ENCODE measurements at places on chromosomes 7 and 10.

GRCh38 chr7:19928247-19928646, 154.8 kb upstream of the TMEM196 start:
- no peak for DNase-seq

- no peak for DNase-seq
Observed at GRCh38 chr10:51075873-51076229, 1.6 kb downstream of the PRKG1 start.

DNA sequence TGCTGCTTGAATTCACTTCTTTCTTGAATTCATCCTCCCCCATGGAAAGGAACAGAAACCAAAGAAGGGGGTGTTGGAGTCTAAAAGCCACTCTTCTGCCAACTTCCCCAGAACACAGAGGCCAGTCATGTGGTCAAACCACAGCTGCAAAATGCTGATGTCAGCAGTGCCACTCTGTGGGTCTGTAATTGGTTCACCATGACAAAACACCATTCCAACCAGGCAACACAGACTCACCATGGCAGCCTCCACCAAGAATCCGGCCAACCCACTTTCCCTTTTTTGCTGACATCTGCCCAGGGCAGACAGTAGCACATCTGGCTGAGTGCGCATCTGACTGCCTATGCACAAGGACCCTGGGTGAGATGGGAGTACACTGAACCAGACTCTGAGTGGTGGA, 16.8 kb downstream of the OSBPL3 start:
- no peak for DNase-seq

DNA sequence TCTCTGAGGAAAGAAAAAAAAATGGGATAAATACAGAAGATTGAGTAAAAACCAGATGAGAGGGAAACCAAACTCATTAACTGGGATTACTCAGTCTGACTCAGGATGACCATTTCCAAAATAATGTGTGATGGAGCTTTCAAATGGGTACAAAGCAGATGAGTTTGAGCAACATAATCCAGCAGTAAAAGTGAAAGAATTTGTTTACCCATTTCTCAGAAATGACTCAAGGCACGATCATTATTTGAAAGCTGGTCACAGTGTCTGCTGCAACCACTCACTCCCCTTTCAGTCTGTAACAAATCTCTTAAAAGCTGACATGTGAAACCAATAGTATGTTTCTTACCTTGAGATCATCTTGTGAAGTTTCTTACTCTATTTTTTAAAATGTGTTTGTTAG, 104.7 kb upstream of the KLF14 start:
- no peak for DNase-seq

- DNase-seq, result no peak
Observed at GRCh38 chr7:51456-52068, 140.8 kb upstream of the FAM20C start.

DNA sequence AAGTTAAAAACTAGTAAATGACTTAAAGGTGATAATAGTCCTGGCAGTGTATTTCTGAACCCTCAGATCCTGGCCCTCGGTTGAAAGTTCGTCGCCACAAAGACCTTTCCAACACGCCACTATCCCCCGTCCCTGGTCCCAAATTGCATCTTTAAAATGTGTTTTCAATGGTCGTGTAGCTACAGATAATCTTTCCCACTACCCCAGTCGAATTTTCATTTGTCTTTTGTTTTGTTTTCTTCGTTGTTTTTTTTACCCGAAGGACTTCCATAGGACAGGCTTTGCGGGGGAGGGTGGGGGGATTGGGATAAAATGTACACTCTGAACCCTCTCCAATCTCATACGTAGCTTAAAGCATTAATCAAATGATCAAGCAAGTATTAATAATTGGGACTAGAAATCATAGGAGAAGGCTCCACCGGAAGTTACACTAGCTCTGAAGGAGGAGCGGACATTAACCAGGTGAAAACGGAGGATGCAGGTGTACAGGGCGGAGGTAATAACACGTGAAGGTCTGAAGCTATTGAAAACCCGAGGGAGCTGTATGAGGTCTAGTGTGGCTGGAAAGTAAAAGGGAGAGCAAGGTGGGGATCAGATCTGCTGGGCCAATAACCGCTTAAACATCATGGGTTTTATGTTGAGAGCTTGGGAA, 32.8 kb upstream of the PHF14 start:
- DNase-seq, result no peak

DNA sequence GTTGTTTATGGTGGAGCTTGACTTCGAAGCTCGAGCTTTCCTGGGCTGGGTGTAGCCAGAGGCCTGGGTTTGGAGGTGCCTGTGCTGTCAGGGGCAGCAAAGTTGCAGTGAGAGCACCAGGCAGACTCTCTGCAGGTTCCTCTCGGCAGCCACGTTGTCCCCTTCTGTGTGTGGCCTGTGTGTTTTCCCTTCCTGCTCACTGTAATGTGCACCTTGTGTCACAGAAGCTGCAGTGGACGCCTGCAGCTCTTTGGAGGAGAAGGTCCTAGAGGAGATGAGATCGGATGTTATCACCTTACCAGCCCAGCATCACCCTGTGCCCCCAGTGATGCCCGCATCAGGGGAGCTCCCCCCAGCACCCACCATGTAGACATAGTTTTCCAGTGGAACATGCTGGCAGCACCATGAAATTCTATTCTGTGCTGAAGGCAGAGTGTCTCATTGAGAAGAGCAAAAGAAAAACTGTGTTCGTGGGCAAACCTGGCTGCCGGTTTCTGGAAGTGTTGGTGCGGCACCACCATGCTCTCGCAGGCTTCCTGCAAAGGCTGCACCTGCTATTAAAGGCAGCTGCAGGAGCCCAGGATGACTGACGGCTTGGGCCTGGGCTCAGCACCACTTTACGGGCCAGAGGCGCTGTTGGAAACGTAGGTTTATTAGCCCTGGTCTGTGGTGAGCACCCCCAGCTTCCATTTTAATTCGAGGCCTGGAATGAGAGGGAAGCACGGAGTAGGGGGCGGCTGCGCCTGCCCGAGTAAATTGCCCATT, 609.8 kb upstream of the FOXK1 start:
- no peak for DNase-seq

DNA sequence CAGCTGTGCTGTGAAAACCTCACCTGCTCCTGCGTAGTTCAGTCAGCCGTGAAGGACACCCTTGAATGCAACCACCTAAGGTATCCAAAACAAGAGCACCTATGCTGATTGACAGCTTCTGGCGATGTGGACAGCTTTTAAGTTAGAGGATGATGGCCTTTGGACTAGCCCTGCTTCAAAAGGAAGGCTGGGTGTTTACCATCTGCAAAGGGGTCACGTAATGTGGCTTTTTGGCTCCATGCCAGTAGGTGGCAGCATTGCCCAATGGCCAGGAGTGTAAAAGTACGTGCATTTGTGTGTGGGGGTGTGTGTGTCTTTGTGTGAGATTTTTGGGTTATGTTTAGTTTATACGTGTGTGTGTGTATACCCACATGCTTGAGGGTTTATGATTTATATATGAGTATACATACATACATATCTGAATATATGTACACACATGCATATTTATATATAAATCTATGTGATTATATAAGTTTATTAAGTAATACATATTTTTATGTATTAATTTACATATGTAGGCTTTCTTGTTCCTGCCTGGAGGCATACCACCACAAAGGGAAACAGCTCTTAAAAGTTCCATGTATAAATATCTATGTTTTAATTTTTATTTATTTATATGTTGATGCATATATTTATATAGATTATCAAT, 236.3 kb upstream of the ANKRD30A start:
- DNase-seq, result no peak

DNA sequence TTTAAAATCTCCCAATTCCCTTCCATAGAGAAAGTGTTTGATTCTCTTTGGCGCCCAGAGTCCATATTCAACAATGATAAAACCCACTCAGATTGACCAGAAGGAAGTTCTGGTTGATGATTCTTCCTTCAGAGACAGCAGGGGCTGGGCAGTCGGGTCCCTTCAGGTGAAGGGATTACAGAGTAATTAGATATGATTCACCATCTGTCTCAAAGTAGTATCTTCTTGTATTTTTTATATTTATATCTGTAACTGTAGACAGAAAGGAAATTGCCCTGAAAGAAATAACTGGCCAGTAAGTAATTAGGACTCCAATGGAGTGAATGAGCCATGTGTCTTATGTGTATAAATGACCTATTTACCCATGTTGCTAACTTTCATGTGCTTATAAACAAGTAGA, 156.0 kb downstream of the PLCE1 start:
- no peak for DNase-seq

- no peak for DNase-seq
Observed at GRCh38 chr7:114422507-114423501, 8.2 kb downstream of the FOXP2 start.

GRCh38 chr7:46170792-46171191, 249.7 kb upstream of the IGFBP3 start:
- DNase-seq, result no peak

GRCh38 chr7:129617652-129618051, 6.1 kb downstream of the NRF1 start:
- no peak for DNase-seq

- no peak for DNase-seq
Observed at GRCh38 chr10:71161425-71161824, 50.9 kb upstream of the UNC5B start.

GRCh38 chr7:117951691-117952280, 78.5 kb upstream of the CTTNBP2 start:
- DNase-seq, result no peak

- no peak for DNase-seq
Observed at GRCh38 chr10:106360870-106361269, 803.6 kb downstream of the SORCS1 start.

GRCh38 chr7:44977304-44977958, 1.4 kb downstream of the MYO1G start:
- no peak for DNase-seq

DNA sequence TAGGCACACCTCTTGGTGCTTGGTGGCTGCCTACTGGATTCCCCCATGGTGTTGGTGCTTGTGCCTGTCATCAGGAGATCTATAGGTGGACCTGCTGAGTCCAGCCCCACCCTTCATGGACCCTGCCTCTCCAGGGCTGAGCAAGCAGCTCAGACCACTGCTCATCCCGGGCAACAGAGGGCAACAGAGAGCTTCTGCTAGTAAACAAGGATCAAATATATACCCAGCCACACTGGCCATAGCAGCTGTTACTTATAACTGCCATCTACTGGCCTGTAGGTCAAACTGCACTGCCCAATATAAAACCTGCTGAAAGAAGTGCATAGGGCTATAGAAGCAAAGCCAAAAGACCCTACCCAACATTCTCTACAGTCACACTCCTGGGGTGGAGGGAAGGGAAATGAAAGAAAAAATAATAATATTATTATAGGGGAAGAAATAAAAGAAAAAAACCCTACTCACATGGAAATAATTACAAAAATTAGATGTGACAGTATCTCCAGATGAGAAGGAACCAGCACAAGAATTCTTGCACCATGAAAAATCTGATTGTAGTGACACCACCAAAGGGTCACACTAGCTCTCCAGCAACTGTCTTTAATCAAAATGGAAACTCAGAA, 54.9 kb upstream of the ZNF800 start:
- no peak for DNase-seq

DNA sequence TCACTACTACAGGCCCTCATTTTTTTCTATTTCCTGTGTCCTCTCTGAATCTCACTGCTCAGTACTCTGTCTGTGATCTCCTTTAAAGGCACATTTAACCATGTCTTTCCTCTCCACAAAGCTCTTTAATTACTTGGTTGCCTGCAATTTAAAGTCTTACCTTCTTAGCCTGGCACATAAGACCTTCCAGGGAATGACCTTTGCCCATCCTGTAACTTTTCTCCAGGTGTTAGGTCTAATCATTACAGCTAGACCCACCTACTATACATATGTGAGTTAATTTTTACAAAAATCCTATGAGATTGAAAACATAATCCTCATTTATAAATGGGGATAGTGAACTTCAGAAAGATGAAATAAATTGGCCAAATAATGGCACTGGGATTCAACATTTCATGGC, 244.1 kb upstream of the RHOBTB1 start:
- DNase-seq, result no peak

DNA sequence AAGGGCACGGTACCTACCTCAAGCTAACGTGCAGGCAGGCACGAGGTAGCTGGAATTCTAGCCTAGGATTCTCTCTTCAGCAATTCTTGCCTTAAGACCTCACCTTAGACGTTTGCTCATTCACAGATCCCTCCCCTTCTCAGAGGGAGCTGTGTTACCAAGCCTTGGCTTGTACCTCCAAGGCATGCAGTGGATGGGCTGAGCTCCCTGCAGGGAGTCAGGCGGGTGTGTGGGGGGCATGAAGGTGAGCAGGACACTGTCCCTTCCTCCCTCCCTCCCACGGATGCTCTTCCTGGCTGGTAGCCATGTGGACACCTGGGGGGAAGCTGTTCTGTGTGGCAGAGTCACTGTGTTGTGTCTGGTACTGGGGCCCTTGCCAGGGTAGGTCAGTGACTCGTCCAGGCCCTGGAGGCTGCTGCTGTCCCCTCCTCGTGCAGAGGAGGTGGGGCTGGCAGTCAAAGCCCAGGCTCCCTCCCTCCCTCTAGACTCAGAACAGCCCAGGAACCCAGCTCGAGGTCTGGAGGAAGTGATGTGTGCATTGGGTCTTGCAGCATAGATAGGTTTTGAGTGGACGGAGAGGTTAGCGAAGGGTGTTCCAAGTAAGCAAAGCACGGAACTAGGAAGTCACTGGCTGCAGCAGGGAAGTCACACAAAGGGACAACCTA, 222.2 kb upstream of the SH2B2 start:
- DNase-seq, result no peak

DNA sequence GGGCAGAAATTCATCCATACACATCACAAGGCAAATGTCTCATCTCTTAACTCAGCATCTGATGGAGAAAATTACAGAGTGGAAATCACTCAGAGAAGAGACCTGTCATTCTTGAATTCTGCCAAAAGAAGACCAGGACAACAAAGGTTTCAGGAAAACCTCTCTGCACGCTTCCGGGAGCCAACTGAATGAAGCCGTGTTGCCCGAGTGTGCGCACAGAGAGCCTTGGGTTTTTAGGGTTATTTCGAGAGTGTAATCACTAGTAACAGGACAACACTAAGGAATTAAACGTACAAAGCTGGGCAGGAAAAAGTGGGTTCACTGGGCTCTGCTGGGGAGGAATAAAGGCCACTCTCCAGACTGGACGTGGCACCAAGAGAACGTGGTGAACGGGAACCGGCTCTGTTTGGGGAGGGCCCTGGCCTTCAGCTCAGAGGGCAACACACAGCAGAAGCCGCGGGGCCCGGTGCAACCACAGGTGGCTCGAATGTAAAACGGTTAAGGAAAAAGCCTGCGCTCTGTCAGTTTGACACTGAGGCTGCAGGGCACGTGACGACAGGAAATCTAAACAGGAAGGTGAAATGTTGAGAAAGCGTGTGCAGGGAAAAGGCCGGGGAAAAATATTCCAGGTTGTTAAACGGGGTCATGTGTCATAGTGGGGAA, 331.5 kb downstream of the DNAJB6 start:
- no peak for DNase-seq

- DNase-seq, result no peak
Observed at GRCh38 chr7:40880581-40880980, 745.8 kb downstream of the SUGCT start.

DNA sequence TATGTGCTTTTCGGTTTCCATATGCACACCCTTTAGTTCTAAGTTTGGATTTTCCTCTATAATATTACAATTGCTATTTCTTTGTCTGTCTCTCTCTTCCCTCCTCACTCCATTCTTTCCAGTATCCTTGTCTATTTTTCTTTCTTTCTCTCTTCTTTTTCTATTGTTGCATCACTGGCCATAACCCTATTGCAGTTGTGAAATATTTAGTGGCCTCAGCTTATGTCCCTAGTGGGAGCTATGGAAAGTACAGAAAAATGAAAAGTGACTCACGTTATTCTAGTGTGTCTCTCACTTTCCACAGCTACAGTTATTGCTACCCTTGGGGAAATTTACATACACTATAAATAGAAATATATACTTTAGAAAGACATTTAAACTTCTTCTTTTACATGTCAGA, 59.1 kb downstream of the CNTNAP2 start:
- DNase-seq, result no peak
